ENCODE measurements at places on chromosomes 16 and 17.

GRCh38 chr17:7440113-7440833 lies 961 bp downstream of the FGF11 start:
- DNase-seq = no peak

- DNase-seq = no peak
Measured at GRCh38 chr17:50766222-50767023, 895 bp downstream of the ANKRD40CL start.

- DNase-seq = no peak
Measured at GRCh38 chr16:5510819-5511370, 413.3 kb upstream of the EEF2KMT start.

DNA sequence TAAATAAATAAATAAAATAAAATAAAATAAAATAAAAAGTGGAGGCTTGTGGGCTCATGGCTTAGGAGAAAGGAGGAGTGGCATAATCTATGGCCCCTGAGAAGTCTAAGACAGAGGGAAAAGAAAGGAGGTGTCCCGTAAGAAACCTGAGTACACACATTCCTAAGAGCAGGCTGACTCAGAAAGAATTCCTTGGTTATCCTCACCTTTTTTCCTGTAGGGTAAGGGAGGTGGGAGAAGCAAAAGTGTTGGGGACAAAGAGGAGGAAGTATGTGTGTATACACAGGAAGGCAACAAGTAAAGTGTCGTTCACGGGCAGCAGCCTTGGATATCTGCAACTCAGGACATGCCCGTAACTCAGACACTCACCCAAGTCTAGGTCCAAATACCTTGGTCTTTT lies 29.3 kb downstream of the MARF1 start:
- no peak for DNase-seq

DNA sequence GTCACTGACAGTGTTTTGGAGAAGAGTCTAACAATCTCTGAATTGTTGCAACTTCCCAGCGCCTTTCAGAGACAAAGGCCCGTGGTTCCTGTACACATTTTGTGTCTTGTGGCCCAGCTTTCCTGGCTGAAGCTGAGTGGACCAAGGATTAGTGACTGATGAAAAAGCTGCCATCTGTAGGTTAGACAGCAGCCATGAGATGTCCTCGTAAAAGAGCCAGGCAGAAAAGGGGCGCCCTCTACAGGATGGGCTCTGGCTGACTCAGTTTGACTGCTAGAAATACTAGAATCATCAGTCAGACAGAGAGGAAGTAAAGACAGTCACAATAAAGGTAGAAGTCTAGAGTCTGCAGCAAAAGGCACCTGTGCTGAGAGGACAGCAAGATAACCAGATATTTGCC lies 26.5 kb upstream of the NF1 start:
- DNase-seq = no peak

DNA sequence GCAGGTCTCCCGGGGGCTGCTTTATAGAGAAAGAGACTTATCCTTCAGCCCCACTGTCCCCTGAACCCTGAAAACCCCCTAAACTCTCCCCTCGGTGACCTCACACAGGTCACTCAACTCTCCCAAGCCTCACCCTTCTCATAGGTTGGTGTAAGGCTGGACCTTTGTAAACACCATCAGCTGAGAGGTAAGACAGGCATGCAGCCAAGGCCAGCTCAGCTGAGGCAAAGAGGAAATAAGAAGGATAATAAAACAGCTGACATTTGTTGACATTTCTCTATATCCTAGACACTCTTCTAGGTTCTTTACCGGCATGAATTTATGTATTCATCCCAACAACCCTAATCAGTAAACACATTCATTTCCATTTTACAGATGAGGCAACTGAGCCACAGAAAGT lies 134.3 kb downstream of the CCT6B start:
- DNase-seq = no peak

DNA sequence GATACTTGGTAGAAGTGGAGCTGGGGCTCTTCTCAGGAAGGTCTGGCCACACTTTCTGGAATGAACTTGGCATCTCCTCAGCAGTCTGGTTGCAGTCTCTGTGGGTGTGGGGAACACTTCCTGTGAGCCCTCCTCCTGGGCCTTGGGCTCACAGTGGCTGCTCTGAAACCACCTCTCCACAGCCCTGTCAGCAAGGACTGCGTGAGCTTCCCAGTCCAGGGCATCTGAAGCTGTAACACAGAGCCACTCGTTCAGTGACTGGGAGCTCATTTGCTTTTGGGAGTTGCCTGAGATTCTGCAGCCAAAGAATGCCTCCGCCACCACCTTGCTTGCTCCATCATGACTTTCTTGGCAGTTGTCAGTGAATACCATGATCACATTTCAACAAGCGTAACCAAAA lies 60.0 kb downstream of the CLEC16A start:
- no peak for DNase-seq

- no peak for DNase-seq
Measured at GRCh38 chr17:27354491-27355081, 60.7 kb downstream of the WSB1 start.

DNA sequence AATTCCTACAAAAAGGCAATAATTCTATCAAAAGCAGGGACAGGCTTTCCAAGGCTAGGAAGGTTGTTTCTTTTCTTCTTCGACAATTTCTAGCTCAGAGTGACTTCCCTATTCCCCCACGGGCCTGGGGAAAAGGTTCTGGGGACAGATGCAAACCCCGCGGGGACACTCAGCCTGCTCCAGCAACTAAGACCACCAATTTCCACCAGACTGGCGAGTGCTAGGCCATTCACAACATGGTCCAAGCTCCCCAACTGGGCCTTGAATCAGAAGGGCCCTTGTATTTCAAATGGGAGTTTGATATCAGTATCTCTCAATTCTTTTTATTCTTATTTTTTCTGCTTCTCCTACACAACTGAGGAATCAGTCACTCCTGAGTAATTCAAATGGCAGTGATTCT lies 86.7 kb downstream of the USP31 start:
- DNase-seq = no peak

- DNase-seq = no peak
Measured at GRCh38 chr16:727291-727977, 528 bp downstream of the HAGHL start.

DNA sequence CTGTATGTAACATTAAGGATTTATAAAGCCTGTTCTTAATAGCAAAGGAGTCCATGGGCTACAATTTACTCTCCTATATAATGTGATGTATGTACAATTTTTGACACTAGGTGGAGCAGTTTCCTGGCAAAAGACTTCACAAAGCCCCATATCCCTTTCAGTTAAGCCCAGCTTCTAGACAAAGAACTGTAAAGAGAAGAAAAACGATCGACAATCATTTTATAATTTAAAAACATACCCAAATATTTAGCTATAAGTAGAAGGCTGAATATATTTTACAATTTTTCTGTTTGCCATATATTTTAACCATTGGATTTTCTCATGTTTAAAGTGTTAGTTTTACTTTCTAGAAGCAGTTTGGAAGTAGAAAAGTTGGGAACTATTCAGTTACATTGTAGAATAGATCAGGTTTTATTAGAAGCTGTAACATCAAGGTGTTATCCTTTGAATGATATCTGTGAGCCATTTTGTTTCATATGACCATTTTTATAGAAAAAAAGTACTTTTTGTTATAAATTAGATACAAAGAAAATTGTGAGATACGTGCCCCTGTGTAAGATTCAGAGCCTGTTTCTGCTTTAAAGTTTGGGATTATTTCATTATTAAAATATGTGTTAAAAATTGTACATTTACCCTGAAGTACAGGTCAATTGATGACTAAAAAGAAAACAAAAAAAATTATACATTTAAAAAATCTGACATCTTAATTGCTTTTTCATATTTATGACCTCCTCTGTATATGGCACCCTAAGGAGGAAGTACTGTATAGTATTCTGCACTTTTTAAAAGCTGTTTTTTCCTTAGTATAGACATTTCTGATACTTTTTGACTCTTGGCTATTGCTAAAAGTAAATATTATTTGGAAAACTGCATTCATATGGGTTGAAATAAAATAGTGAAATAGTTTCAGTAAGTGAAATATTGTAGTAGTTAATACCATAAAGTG lies 46.3 kb downstream of the VMP1 start:
- DNase-seq = no peak

DNA sequence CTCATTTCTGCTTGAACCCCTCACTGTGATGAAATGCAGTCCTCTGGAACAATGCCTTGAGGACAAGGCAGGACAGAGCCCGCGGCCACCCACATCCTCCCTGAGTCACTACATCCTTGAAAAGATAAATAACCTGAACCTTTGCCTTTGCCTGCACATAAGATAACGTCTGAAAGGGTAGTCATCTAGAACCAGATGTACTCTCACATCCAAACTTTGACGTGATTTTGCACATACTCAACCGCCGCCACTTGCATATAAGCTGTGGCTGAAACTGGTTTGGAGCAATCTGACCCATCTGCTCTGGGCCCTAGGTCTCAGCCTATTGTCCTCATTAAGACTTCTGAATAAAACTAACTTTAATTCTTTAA lies 252.1 kb downstream of the PHKB start:
- DNase-seq = no peak

DNA sequence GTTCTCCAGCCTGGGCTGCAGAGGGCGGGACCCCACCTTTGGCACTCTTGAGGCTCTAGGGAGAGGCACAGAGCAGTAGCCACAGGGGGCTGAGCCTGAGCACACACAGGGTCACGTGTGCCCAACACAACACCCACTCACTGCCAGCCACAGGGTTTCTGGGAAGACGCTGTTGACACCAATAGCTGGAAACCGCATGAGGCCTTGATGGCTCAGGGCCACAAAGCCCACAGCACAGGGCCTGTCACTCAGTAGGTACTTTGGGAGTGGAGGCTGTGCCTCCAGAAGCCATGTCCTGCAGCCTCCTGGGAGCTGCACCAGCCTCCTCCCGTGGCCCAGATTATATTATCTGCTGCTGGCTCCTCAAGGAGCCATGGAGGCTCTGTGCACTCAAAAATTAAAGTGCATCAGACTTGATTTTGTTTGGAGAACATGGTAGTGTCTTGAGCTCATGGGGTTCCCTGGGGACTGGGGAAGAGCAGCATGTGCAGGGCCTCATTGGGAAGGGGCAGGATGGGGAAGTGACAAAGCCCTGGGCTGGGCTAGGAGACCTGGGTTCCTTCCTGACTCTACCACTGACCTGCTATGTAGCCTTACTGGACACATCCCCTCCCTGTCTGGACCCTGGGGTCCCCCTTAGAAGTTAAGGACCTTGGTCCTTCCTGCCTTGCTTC lies 12.5 kb upstream of the SREBF1 start:
- peak; percentile 73 for DNase-seq

GRCh38 chr16:81796035-81796434 lies 16.9 kb downstream of the PLCG2 start:
- DNase-seq = no peak

DNA sequence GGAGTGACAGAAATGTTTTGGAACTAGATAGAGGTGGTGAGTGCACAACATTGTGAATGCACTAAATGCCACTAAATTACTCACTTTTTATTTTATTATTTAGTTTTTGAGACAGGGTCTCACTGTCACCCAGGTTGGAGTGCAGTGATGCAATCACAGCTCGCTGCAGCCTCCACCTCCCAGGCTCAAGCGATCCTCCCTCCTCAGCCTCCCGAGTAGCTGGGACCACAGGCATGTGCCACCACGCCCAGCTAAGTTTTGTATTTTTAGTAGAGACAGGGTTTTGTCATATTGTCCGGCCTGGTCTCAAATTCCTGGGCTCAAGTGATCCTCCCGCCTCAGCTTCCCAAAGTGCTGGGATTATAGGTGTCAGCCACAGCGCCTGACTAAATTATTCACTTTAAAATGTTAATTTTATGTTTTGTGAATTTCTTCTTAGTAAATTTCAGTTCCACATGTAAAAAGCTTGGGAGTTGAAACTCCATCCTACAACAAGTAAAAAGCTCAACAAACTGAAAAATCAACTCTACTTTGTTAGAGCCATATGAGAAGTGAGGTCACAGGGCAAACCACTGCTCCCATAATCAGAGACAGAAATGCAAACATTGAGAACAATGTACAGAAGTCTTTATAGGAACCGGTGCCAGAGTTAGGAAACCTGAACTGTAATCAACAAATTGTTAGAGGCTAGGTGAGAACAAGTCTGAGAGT lies 13.8 kb upstream of the SLC5A10 start:
- no peak for DNase-seq

GRCh38 chr16:6674071-6674470 lies 658.6 kb upstream of the RBFOX1 start:
- no peak for DNase-seq

- no peak for DNase-seq
Measured at GRCh38 chr16:14140923-14141322, 69.8 kb downstream of the MRTFB start.

- DNase-seq = no peak
Measured at GRCh38 chr16:30112197-30113030, 923 bp downstream of the GDPD3 start.

DNA sequence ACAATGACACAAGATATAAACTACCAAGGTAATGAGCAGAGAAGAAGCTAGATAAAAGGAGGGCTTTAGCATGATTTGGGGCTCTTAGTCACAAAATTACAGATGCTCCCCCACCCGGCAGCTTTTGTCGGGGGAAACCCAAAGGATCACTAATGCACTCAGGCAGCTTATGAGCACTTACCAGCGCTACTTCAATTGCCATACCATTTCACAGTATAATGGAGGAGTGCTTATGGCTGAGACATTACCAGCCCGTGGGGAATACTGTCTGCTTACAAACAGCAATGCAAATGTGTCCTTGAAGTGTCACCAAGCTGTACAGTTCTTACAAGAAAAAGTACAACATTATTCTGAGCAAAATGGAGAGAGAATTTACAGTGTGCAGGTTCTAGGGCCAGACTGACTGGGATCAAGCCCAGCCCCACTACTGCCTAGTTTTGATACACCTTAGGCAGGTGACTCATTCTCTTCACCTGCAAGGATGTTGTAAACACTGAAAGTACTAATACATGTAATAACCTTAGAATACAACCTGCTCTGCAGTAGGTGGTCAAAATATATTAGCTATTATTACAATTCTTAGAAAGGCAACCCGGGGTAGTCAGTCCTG lies 16.3 kb downstream of the ANKFY1 start:
- no peak for DNase-seq

GRCh38 chr17:19362277-19363113 lies at the start of gene B9D1:
TSS of gene B9D1 (minus strand) at chr17:19362723. CDS start at chr17:19362569, 154 bp downstream.
- DNase-seq = peak; percentile 94

- no peak for DNase-seq
Measured at GRCh38 chr17:57929386-57929785, 25.8 kb downstream of the CUEDC1 start.

GRCh38 chr17:40327735-40328385 lies 18.9 kb downstream of the RARA start:
- DNase-seq = no peak

- DNase-seq = no peak
Measured at GRCh38 chr17:16444258-16444886, 29.0 kb downstream of the TRPV2 start.
